Fibroblast of lung (primary cell): ENCODE measurements at places on chromosomes 2 and 18. TPM values are rescaled to one million over a fixed set of nuclear protein-coding genes. Genes with fewer than 3 reads are reported as not detected.

TIGD1 gene
- total RNA-seq, result 2.1 and 4.0 TPM in 2 replicates

ATIC gene
- 35.4 and 40.3 TPM in 2 replicates for total RNA-seq

TCF23 gene
- total RNA-seq, result under 0.01 TPM in 1 of 2 replicates, not detected in the other

PSD4 gene
- 2.6 and 6.1 TPM in 2 replicates for total RNA-seq

LIMS4 gene
- total RNA-seq, result 0.26 and 1.8 TPM in 2 replicates

TTL gene
- 24.7 and 28.2 TPM in 2 replicates for total RNA-seq

NCKAP5 gene
- total RNA-seq, result 1.0 and 2.6 TPM in 2 replicates

PLB1 gene
- total RNA-seq, result 1.3 and 1.8 TPM in 2 replicates

AMER3 gene
- not detected in 2 replicates for total RNA-seq

EHBP1 gene
- 126 and 129 TPM in 2 replicates for total RNA-seq

LAMA3 gene
- total RNA-seq, result 8.5 and 13.2 TPM in 2 replicates

LYG2 gene
- not detected in 2 replicates for total RNA-seq

DPYSL5 gene
- total RNA-seq, result not detected in 2 replicates

- H3K36me3 ChIP-seq, result no peaks in the 10 kb centered on the region
- H3K27ac ChIP-seq, result no peak overlapping the region
- H3K27me3 ChIP-seq, result no peaks in the 10 kb centered on the region
- DNase-seq, result peak; percentile 32
- no peaks in the 10 kb centered on the region for H3K4me1 ChIP-seq
These were observed 524.8 kb upstream of the DSEL start for GRCh38 chr18:68041327-68041726.

GRCh38 chr2:219155054-219155644, 5.5 kb downstream of the NHEJ1 start:
- H3K4me1 ChIP-seq, result no peaks in the 10 kb centered on the region
- DNase-seq, result peak; percentile 46
- no peaks in the 10 kb centered on the region for H3K27me3 ChIP-seq
- no peak overlapping the region for H3K27ac ChIP-seq
- no peaks in the 10 kb centered on the region for H3K36me3 ChIP-seq

DNA sequence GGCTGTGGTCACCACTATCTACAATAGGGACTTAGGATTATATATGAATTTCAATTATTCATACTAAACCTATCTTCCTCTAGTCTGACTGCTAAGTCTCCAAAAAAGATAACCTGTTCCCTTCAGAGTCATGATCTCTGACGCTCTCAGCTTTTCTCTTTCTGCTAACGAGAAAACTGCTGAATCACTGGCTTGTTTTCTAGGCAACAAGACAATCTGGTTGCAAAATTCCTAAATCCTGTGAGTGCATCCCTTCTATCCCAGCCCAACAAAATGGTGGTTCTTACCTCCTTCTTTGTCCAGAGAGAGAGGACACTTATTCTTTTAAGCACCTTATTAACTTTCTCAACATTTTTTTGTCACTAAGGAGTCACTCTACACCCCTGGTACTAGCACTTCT, 312.3 kb upstream of the PKDCC start:
- no peaks in the 10 kb centered on the region for H3K4me1 ChIP-seq
- H3K36me3 ChIP-seq, result no peaks in the 10 kb centered on the region
- no peak overlapping the region for H3K4me3 ChIP-seq
- no peak overlapping the region for H3K27ac ChIP-seq

DNA sequence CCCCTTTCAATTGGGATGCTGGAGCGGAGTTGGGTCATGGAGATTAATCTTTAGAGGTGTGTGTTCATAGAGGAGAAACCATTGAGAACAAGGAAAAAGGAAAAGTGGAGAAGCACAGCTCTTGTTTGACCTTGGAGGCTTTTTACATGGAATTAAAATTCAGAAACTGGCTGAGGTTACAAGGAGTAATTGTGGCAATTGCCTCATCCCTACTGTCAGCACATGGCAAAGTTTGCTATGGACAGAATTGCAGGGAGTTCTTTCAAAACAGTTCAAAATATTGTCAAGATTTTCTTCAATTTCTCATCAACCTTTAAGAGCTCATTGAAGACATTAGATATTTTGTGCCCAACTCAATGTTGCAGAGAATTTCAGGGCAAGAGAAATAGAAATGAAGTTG, 232.7 kb downstream of the SLC8A1 start:
- H3K36me3 ChIP-seq, result peaks cover 1% of the 10 kb centered on the region
- no peaks in the 10 kb centered on the region for H3K27me3 ChIP-seq
- peaks cover 6% of the 10 kb centered on the region for H3K4me1 ChIP-seq
- H3K4me3 ChIP-seq, result no peak overlapping the region

GRCh38 chr2:207993151-207993763, 32.1 kb downstream of the PLEKHM3 start:
- no peaks in the 10 kb centered on the region for H3K36me3 ChIP-seq
- no peak overlapping the region for H3K27ac ChIP-seq
- H3K27me3 ChIP-seq, result no peaks in the 10 kb centered on the region

DNA sequence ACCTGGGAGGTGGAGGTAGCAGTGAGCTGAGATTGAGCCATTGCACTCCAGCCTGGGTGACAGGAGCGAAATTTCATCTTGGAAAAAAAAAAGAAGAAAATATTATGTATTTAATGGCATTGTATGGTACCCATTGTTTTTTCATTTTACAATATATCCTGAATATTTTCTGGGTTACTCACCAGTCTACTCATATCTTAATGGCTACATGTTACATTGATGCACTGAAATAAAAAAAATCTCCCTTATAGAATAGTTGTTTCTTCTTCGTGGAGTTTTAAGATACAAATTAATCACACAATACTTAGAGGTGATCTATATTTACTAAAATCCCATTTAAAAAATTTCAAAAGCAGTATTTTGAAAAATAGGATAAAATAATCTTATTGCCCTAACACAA, 66.3 kb upstream of the XPO1 start:
- no peak overlapping the region for H3K27ac ChIP-seq
- H3K4me3 ChIP-seq, result no peak overlapping the region
- no peaks in the 10 kb centered on the region for H3K36me3 ChIP-seq
- DNase-seq, result peak; percentile 8
- no peaks in the 10 kb centered on the region for H3K27me3 ChIP-seq

DNA sequence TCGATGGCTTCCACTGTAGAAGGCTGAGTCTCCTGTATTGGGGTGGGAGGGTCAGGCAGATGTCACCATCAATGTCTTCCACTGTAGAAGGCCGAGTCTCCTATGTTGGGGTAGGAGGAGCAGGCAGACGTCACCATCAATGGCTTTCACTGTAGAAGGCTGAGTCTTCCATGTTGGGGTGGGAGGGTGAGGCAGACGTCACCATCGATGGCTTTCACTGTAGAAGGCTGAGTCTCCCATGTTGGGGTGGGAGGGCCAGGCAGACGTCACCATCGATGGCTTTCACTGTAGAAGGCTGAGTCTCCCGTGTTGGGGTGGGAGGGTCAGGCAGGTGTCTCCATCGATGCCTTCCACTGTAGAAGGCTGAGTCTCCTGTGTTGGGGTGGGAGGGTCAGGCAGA, 117.5 kb upstream of the TPO start:
- H3K27ac ChIP-seq, result no peak overlapping the region
- no peaks in the 10 kb centered on the region for H3K36me3 ChIP-seq
- no peak for DNase-seq
- H3K4me3 ChIP-seq, result no peak overlapping the region

- H3K4me3 ChIP-seq, result peak overlapping the region; percentile 10
- no peak for DNase-seq
- no peaks in the 10 kb centered on the region for H3K4me1 ChIP-seq
- H3K36me3 ChIP-seq, result no peaks in the 10 kb centered on the region
- H3K27me3 ChIP-seq, result no peaks in the 10 kb centered on the region
- H3K27ac ChIP-seq, result no peak overlapping the region
These were observed 53.8 kb upstream of the TUBA3E start for GRCh38 chr2:130251873-130252620.

DNA sequence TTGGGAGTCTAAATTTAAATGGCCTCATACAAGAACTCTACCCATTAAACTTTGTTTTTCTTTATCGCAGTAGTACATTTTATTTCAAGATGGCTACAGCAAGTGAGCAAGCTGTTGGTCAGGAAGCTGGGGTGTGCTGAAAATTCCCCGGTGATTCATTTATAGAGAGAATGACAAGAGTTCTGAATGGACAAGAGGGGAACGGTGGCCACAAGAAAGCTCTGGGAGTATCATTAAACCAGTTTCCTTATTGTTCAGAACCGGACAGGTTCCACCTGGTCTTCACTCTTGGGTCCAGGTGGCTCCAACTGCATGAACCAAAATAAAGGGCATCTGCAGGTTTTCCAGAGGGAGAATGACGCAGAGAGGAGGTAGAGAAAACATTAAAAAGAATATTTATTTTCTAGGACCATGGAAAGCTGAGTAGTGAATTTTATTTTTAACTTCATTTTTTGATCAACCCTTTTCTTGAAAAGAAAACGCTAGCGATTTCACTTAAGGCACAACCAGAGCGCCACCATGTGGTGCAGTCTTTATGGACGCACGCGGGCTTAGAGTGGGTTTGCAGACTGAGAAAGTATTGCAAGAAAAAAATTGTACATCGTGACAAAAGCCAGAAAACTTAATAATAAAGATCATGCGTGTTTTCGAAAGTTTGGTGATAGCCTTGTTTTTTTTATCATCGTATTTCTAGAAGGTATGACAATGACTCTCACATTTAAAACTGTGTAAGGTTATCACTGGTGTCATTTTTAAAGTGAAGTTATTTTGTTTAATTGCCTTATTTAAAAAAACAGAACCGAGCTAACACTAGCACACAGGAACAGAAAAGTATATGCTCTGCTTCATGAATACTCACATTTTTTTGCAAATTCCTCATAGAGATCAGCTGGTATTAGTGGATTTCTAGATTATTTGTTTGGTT, 97.9 kb upstream of the NOL4 start:
- H3K36me3 ChIP-seq, result no peaks in the 10 kb centered on the region
- no peak overlapping the region for H3K27ac ChIP-seq
- DNase-seq, result peak; percentile 85
- no peaks in the 10 kb centered on the region for H3K27me3 ChIP-seq

GRCh38 chr2:235841863-235842262, 326.3 kb downstream of the GBX2 start:
- H3K4me3 ChIP-seq, result no peak overlapping the region
- H3K36me3 ChIP-seq, result no peaks in the 10 kb centered on the region
- H3K27ac ChIP-seq, result no peak overlapping the region
- DNase-seq, result no peak
- H3K27me3 ChIP-seq, result no peaks in the 10 kb centered on the region

- no peak overlapping the region for H3K4me3 ChIP-seq
- no peaks in the 10 kb centered on the region for H3K27me3 ChIP-seq
- DNase-seq, result no peak
- no peak overlapping the region for H3K27ac ChIP-seq
These were observed 160.4 kb downstream of the KLHL29 start for GRCh38 chr2:23545396-23545795.

GRCh38 chr2:116511426-116511825, 1303.1 kb upstream of the DDX18 start:
- no peaks in the 10 kb centered on the region for H3K27me3 ChIP-seq
- H3K4me3 ChIP-seq, result no peak overlapping the region
- no peaks in the 10 kb centered on the region for H3K36me3 ChIP-seq
- DNase-seq, result no peak

DNA sequence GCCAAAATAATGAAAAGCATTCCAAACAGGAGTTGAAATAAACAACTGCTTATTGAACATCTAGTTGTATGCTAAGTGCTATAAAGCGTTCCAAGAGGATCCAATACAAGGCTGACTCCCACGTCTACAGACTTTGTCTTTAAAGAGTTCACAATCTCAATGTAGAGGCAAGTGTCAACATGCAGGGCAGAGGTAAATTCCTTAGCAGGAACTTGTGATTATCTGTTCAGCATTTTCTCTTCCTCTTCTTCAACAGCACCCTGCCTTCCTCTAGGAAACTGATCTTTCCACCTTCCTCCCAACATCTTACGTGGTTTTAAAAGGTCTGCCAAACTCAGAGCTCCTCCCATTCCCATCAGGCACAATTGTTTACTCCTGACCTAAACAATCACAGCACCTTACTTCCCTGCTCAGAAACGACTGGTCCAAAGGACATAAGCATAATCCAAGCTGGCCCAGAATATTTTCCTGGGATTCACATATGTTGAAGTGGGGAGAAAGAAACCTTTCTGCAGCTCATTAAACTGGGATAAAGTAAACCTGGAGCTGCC, 83.9 kb downstream of the ITSN2 start:
- H3K27me3 ChIP-seq, result no peaks in the 10 kb centered on the region
- no peak overlapping the region for H3K4me3 ChIP-seq
- no peak for DNase-seq
- H3K27ac ChIP-seq, result no peak overlapping the region
- H3K36me3 ChIP-seq, result no peaks in the 10 kb centered on the region
- no peaks in the 10 kb centered on the region for H3K4me1 ChIP-seq

- no peaks in the 10 kb centered on the region for H3K4me1 ChIP-seq
- no peak overlapping the region for H3K4me3 ChIP-seq
- no peaks in the 10 kb centered on the region for H3K27me3 ChIP-seq
- H3K36me3 ChIP-seq, result no peaks in the 10 kb centered on the region
These were observed 12.4 kb downstream of the PCYOX1 start for GRCh38 chr2:70270323-70270722.

- no peaks in the 10 kb centered on the region for H3K27me3 ChIP-seq
- no peak overlapping the region for H3K27ac ChIP-seq
- H3K4me1 ChIP-seq, result peaks cover 2% of the 10 kb centered on the region
- no peaks in the 10 kb centered on the region for H3K36me3 ChIP-seq
- DNase-seq, result no peak
- no peak overlapping the region for H3K4me3 ChIP-seq
These were observed 25.2 kb downstream of the IFIH1 start for GRCh38 chr2:162293122-162293786.

DNA sequence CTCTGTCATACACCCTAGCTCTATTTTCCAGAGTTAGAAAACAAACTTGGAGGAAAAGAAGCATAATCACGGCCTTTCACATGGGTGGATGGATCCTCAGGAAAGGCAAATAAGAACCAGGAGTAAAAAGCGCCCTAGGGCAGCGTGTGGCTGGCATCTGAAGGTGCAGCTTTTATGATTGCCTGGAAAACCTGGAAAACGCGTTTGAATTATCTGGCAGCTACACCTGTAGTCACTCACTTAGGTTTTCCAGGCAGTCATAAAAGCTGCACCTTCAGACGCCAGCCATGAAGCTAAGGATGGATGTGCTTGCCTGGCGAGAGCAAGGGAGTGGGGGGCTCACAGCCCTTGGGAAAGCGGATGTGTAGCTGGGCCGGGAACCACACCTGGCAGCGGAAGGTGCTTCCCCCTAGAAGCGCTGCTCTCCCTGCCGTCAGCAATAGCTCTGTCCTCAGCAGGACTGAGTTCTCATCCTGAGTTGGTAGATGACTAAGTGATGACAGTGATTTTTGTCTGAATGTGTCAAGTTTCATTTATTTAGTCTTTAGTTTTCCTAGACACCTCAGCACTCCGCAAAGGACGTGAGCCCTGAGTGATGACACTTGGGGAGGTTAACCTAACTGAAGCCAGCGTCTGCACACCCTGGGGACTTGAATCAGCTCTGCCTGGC, 82.0 kb downstream of the DCDC2C start:
- no peaks in the 10 kb centered on the region for H3K27me3 ChIP-seq
- H3K36me3 ChIP-seq, result no peaks in the 10 kb centered on the region
- DNase-seq, result peak; percentile 1

GRCh38 chr2:181573140-181573736, 83.7 kb downstream of the CERKL start:
- peak; percentile 63 for DNase-seq
- no peaks in the 10 kb centered on the region for H3K4me1 ChIP-seq
- H3K27ac ChIP-seq, result no peak overlapping the region
- H3K36me3 ChIP-seq, result no peaks in the 10 kb centered on the region
- no peaks in the 10 kb centered on the region for H3K27me3 ChIP-seq
